Stimulated activated CD8-positive, alpha-beta memory T cell treated with anti-CD3 and anti-CD28 coated beads, Interleukin-2, amount 100 ng/mL, for 48 hours (primary cell): ENCODE measurements at places on chromosomes 7 and 10.

DNA sequence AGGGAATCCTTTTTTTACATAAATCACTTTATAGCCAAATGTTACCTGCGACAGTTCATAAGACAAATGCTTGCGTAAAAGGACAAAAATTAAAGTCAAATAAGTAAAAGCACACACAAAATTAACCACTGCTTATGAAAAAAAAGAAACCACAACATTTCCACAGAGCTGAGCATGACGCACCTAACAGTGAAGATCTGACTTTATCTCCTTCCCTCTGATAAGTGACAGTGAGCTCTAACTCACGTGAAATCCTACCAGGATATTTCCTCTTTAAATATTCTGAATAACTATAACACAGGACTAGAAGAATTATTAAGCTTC is 225.5 kb downstream of the SFMBT2 start:
- DNase-seq, result no peak

GRCh38 chr7:151400626-151401315 is 9.1 kb downstream of the WDR86 start:
- DNase-seq, result no peak

DNA sequence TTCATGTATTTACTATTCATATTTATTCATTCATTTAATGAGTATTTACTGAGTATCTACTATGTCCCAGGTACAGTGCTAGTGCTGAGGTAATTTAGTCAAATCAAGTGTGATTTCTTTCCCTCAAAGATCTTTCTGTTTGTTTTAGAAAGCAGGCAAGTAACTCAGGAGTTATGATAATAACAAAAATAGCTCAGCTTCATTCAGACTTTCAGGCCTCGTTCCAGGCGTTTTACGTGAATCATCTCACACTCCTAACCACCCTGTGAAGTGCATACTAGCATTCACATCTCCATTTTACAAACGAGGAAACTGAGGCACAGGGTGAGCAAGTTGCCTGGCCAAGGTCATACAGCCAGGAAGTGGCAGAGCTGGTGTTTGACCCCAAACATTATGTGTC is 468.7 kb upstream of the C7orf33 start:
- no peak for DNase-seq

DNA sequence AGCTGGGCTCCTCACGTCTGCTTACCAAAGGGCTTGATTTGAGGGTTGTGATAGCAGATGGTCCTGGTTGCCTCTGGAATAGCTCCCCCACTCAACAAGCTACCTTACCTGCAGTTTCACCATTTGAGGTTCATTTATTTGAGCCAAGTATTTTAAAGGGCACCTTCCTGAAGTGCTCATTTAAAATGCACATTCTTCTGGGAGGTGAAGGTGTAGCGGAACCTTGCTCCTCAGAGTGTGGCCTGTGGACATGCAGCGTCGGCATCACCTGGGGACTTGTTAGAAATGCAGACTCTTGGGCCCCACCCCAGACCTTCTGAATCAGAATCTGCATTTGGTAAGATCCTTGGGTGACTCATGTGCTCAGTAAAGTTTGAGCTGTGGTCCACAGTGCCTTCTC is 2.3 kb downstream of the CDH23 start:
- DNase-seq, result no peak

- no peak for DNase-seq
Observed at GRCh38 chr10:59628456-59628855, 81.2 kb downstream of the SLC16A9 start.

DNA sequence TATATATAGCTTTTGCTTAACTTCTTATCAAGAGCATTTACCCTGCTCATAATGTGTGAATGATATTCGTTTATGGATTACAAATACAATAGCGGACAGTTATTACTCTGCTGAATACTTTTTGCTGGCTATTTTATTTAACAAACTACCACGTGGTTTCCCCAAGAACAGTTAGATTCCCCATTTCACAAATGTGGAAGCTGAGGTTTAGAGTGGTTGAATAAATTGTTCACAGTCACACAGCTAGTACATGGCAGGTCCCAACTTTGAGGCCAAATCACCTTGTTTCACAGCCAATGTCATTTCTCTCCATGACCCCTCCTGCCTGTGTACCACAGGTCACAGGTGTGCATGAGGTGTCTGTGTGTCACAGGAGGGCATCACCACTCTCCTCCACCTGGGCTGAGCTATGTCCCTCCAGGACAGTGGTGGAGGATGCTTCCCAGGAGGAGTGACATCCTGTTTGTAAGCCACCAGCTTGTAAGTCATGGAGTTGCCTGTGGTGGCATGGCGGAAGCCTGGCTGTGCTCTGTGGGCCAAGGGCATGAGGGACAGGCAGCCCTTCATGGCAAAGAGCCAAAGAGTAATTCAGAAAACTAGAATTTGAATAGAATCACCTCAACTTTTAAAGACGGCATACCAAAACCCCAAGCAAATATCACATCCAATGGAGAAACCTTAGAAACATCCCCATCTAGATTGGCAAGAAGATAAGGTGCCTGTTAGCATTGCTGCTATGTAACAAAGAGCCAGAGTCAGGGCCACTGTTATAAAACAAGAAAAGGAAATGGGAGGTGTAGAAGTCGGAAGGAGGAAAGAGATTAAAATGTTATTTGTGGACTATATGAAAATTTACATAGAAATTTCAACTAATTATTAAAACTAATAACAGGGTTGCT is 51.9 kb downstream of the AOC1 start:
- no peak for DNase-seq

- no peak for DNase-seq
Observed at GRCh38 chr10:129842031-129842430, 122.0 kb downstream of the EBF3 start.

- DNase-seq, result no peak
Observed at GRCh38 chr10:67818323-67818722, 19.7 kb downstream of the DNAJC12 start.

- DNase-seq, result no peak
Observed at GRCh38 chr7:43450894-43451293, 132.0 kb upstream of the STK17A start.

GRCh38 chr7:119472408-119473038 is 800.5 kb upstream of the KCND2 start:
- DNase-seq, result no peak

DNA sequence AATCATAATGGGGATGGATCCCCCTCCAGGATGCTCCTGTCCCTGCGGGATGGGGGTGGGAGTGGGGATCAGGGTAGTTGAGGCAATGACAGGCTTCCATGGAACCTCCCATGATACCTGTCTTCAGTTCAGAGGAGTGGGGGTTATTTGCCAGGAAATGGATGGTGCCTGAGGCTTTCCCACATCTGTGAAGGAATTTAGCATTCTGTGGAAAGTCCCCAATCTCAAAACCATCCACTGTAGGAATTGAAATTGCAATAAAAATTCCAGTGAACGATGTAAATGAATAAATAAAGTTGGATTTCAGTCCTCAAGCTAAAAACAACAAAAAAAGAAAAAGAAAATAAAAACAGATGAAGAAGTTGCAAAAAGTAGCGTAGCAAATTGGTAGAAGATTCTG is 81.9 kb downstream of the CHRM2 start:
- DNase-seq, result no peak

GRCh38 chr7:80881351-80881900 is 37.4 kb downstream of the SEMA3C start:
- DNase-seq, result no peak

DNA sequence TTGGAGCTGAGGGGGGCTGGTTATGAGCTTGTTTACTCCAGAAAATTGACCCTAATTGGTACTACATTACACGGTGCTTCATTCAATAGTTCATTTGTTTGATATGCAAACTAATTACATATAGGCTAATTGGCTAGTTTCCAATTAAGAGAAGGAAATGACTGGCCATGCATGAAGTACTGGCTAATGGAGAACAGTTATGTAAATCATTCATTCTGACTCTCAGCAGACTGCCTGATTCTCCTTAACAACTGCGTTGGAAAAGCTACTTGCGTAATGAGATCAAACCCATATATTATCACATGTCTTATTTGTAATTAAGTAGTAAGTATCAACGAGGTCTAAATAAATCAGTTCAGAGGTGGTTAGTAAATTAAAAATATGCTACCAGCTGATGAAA is 81.8 kb upstream of the CTTNBP2 start:
- no peak for DNase-seq

GRCh38 chr7:42960762-42961161 is 28.6 kb downstream of the MRPL32 start:
- DNase-seq, result no peak

GRCh38 chr7:70619659-70620058 is 512.3 kb upstream of the GALNT17 start:
- DNase-seq, result no peak

DNA sequence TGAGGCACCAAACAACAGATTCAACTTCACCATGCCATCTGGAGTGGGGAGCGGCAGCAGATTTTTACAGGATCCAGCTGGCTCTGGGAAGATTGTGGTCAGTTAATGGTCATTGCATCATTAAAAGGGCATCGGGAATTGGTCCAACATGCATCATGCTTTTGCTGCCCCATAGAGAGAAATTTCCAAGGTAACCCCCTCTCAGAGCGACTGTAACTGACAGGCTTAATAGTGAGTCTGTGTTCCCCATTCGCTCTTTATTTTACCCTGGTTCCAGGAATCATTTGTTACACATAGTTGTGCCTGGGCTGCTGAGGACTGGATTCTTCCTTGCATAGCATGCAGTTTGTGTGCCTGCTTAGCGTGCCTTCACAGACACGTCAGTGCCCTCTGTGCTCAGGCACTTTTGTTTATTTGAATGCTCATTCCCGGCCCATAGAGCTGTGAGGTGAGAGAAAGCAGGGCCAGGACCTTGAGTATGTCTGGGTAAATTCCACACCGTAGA is 49.9 kb downstream of the CDHR3 start:
- DNase-seq, result no peak
